Stomach (tissue), 19 donors: ENCODE measurements at places on chromosomes 3 and 15. TPM values are rescaled to one million over a fixed set of nuclear protein-coding genes. Genes with fewer than 3 reads are reported as not detected.

ALAS1 gene
- total RNA-seq, result 75.3 TPM

CSPG4 gene
- 25.1 TPM for total RNA-seq

TRPM1 gene
- total RNA-seq, result not detected

EDEM1 gene
- 73.3 TPM for total RNA-seq

SLC28A2 gene
- total RNA-seq, result 48.8 TPM

NEK4 gene
- 16.9 TPM for total RNA-seq

CYP1A2 gene
- not detected for total RNA-seq

RETNLB gene
- total RNA-seq, result not detected

LRRIQ4 gene
- not detected for total RNA-seq

ALDH1L1 gene
- 2.6 TPM for total RNA-seq

SLC22A13 gene
- total RNA-seq, result not detected

PIGX gene
- total RNA-seq, result 27.5 TPM

ZDHHC19 gene
- total RNA-seq, result not detected

KBTBD8 gene
- total RNA-seq, result 0.45 TPM

NME9 gene
- total RNA-seq, result not detected

FSIP1 gene
- total RNA-seq, result 0.89 TPM

HGD gene
- total RNA-seq, result 19.6 TPM

FBXL22 gene
- total RNA-seq, result 34.4 TPM

ST3GAL6 gene
- 38.7 TPM for total RNA-seq

CPA3 gene
- total RNA-seq, result not detected

ROPN1 gene
- not detected for total RNA-seq

TMIE gene
- not detected for total RNA-seq

EPHB3 gene
- total RNA-seq, result 22.8 TPM

FILIP1L gene
- 48.7 TPM for total RNA-seq

RYR3 gene
- 5.4 TPM for total RNA-seq

CCR3 gene
- total RNA-seq, result not detected

GOLIM4 gene
- 102 TPM for total RNA-seq

A4GNT gene
- total RNA-seq, result 18.9 TPM

CHRM5 gene
- total RNA-seq, result not detected

FBN1 gene
- 166 TPM for total RNA-seq

PPP2R3A gene
- total RNA-seq, result 34.7 TPM

GOLGA6L10 gene
- total RNA-seq, result not detected

NANOGP8 gene
- not detected for total RNA-seq

TOPAZ1 gene
- not detected for total RNA-seq

NTRK3 gene
- total RNA-seq, result under 0.01 TPM
